Effector memory CD4-positive, alpha-beta T cell (primary cell): ENCODE measurements at places on chromosomes 7 and 10.

GRCh38 chr10:110868981-110869380 lies 2.7 kb upstream of the PDCD4 start:
- H3K36me3 ChIP-seq: no peaks in the 10 kb centered on the region
- DNase-seq: peak; percentile 51
- peaks cover 74% of the 10 kb centered on the region for H3K4me1 ChIP-seq
- H3K4me3 ChIP-seq: peak overlapping the region; percentile 21
- no peaks in the 10 kb centered on the region for H3K27me3 ChIP-seq
- H3K27ac ChIP-seq: peak overlapping the region; percentile 99

DNA sequence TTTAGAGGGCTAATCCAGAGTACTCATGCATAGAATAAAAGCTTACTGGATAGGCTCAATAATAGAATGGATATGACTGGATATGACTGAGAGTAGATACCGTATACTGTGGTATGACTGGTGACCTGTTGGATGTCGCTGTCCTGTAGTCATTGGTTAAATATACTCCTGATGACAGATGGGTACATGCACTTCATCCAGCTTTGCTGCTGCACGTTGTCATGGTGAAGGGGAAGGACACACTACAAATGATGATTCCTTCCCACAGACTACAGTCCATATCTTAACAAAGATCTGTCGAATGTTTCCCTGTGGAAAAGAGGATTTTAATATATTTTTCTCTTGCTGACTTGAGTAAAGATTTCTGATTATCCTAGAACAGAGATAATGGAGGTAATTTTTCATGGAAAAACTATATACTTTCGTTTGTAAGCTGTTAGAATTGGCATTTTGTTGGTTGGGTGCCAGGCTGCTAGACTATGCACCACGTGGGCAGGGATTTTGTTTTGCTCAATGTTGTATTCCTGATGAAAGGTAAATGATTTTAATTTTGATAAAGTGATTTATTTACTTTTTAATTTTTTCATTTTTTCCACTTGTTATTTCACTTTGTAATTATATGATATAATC lies 97.3 kb downstream of the PPP1R9A start:
- no peaks in the 10 kb centered on the region for H3K36me3 ChIP-seq
- no peak for DNase-seq
- H3K27me3 ChIP-seq: no peaks in the 10 kb centered on the region
- H3K4me1 ChIP-seq: no peaks in the 10 kb centered on the region
- no peak overlapping the region for H3K4me3 ChIP-seq

DNA sequence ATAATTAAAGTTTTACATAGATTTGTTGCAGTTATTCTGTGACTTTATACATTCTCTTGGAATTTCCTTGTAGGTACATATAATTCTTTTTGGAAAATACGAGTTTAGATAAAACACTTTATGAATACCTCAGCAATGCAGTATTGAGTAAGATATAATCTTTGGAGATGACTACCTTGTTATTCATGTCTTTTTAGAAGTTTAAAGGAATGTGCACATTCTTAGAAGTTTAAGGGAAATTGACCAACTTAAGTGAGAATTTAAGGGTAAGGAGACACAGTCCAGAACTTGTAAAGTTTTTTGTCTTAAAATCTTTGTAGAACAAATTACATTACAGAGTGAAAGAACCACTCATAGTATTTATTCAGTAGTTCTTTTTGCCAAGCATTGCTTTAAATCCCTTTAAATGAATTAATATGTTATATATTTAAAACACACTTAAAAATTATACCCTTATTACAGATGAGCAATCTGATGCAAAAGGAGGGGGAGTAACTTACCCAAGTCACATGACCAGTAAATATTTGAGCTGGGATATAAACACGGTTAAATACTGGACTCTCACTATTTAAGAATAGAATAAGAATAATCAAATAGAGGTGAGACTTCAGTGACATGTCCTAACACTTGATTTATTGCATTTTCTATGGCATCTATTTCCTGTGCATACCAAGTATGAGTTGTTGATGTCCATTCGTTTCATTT lies 139.5 kb upstream of the FERD3L start:
- no peaks in the 10 kb centered on the region for H3K36me3 ChIP-seq
- H3K27ac ChIP-seq: no peak overlapping the region
- H3K4me1 ChIP-seq: no peaks in the 10 kb centered on the region
- no peak for DNase-seq
- no peaks in the 10 kb centered on the region for H3K27me3 ChIP-seq

- H3K36me3 ChIP-seq: no peaks in the 10 kb centered on the region
- no peaks in the 10 kb centered on the region for H3K27me3 ChIP-seq
- H3K27ac ChIP-seq: no peak overlapping the region
- no peak overlapping the region for H3K4me3 ChIP-seq
Observed at GRCh38 chr7:9240001-9240400, 806.6 kb downstream of the NXPH1 start.

DNA sequence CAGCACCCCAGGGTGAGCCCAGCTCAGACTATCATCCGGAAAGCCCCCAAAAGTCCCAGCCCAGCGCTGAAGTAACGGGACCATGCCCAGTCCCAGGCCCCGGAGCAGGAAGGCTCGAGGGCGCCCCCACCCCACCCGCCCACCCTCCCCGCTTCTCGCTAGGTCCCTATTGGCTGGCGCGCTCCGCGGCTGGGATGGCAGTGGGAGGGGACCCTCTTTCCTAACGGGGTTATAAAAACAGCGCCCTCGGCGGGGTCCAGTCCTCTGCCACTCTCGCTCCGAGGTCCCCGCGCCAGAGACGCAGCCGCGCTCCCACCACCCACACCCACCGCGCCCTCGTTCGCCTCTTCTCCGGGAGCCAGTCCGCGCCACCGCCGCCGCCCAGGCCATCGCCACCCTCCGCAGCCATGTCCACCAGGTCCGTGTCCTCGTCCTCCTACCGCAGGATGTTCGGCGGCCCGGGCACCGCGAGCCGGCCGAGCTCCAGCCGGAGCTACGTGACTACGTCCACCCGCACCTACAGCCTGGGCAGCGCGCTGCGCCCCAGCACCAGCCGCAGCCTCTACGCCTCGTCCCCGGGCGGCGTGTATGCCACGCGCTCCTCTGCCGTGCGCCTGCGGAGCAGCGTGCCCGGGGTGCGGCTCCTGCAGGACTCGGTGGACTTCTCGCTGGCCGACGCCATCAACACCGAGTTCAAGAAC lies 1.1 kb downstream of the VIM start:
- peaks cover 37% of the 10 kb centered on the region for H3K36me3 ChIP-seq
- H3K4me3 ChIP-seq: peak overlapping the region; percentile 91
- no peaks in the 10 kb centered on the region for H3K27me3 ChIP-seq
- peak overlapping the region; percentile 99 for H3K27ac ChIP-seq

- H3K4me1 ChIP-seq: peaks cover 5% of the 10 kb centered on the region
Observed at GRCh38 chr7:70361821-70362220, 763.5 kb downstream of the AUTS2 start.

DNA sequence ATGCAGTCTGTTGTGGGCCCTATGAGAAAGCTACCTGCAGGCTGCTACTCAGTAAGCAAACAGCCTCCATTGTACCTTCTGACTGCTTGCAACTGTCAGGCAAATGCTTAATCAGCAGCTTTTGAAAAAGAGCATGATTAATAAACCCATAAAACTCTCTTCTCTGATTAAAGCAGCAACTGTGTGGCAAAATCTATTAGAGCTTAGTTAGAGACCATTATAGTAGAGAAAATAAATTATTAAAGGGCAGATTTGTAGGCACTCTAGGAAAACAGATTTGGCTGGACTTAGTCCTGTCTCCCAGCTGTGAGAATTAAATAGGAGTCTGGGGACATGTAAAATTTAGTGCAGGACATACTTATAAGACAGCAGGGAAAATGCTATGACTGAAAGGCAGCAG lies 132.5 kb upstream of the WNT16 start:
- no peak for DNase-seq
- no peak overlapping the region for H3K27ac ChIP-seq
- H3K4me3 ChIP-seq: no peak overlapping the region
- no peaks in the 10 kb centered on the region for H3K27me3 ChIP-seq

DNA sequence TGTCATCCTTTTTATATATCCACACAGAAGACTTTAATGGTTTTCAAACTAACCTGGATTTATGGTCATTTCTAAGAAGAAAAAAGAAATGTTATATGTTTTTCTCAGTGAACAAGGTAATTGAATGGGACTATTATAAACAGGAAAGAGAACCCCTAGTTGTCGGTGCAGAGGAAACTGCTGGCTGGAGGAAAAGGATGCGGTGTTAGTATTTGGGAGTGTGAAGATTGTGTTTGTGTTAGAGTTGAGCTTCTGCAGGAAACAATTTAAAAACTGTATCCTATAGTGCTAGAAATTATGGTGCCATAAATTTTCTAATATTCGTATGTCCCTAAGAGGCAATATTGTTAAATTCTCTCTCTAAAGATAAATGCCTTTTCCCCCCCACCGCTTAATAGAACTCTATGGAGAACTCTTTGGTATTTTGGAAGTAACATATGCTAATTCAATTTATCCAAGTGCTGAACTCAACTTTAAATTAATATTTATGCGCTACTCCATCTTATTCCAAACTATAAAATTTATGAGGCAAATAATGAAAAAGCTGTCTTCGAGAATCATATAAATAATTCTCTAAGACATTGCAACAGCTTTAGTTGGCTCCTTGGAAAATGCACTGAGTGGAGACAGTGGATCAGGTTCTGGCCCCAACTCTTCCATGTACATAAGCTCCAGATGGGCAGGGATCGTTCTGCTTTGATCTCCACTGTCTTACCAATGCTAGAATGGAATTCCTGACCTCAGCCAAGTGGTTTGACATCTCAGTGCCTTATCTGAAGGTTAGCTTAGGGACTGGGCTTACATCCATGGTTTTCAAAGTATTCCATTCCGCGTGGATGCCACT lies 5.6 kb downstream of the BZW2 start:
- no peak overlapping the region for H3K27ac ChIP-seq
- H3K4me3 ChIP-seq: no peak overlapping the region
- DNase-seq: no peak
- H3K27me3 ChIP-seq: no peaks in the 10 kb centered on the region
- no peaks in the 10 kb centered on the region for H3K36me3 ChIP-seq
- peaks cover 9% of the 10 kb centered on the region for H3K4me1 ChIP-seq

GRCh38 chr10:98524124-98524523 lies 77.4 kb upstream of the HPS1 start:
- no peak overlapping the region for H3K4me3 ChIP-seq
- no peaks in the 10 kb centered on the region for H3K36me3 ChIP-seq
- no peaks in the 10 kb centered on the region for H3K4me1 ChIP-seq
- no peaks in the 10 kb centered on the region for H3K27me3 ChIP-seq
- DNase-seq: no peak
- H3K27ac ChIP-seq: no peak overlapping the region

GRCh38 chr7:112362053-112362650 lies 88.1 kb upstream of the IFRD1 start:
- no peak for DNase-seq
- H3K4me1 ChIP-seq: no peaks in the 10 kb centered on the region
- H3K4me3 ChIP-seq: no peak overlapping the region
- no peaks in the 10 kb centered on the region for H3K27me3 ChIP-seq
- H3K36me3 ChIP-seq: no peaks in the 10 kb centered on the region

GRCh38 chr7:88305044-88305443 lies 1.6 kb downstream of the STEAP4 start:
- H3K36me3 ChIP-seq: no peaks in the 10 kb centered on the region
- peaks cover 4% of the 10 kb centered on the region for H3K27me3 ChIP-seq
- DNase-seq: no peak
- H3K4me3 ChIP-seq: no peak overlapping the region
- H3K4me1 ChIP-seq: no peaks in the 10 kb centered on the region

DNA sequence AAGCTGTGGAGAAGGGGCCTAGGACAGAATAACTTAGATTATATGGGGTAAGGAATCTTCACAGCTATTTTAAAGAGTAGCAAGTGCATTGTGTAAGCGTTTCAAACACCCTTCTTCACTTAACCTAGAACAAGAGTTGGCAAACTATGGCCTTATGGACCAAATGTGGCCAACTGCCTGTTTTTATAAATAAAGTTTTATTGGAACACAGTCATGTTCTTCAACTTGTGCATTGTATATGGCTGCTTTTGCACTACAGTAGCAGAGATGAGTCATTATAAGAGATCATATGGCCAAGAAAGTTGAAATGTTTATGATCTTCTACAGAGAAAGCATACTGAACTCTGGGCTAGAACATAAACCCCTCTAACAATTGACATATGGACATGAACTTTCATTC lies 187.8 kb downstream of the ETV1 start:
- H3K4me3 ChIP-seq: no peak overlapping the region
- no peaks in the 10 kb centered on the region for H3K4me1 ChIP-seq
- H3K27me3 ChIP-seq: no peaks in the 10 kb centered on the region
- no peak for DNase-seq
- no peak overlapping the region for H3K27ac ChIP-seq

DNA sequence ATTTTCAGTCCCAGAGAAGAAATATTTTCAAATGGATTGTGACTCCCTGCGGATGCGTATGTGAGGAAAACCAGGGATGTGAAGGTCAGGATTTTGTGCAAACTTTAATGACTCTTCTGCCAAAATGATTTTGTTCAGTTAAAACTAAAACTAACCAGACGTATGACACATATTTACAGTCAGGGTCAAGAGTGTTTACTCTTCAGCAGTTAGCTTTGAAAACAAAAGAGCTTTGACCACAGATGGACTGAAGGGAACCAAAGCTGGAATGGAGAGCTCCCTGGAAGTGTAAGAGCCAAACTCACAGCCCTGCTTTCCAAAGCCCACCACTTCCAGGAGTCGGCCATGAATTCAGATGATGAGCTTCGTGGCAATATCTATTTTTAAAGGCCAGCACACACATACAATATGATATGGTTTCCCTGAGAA lies 15.5 kb downstream of the SVIL start:
- no peak overlapping the region for H3K27ac ChIP-seq
- H3K36me3 ChIP-seq: no peaks in the 10 kb centered on the region
- no peak overlapping the region for H3K4me3 ChIP-seq
- no peaks in the 10 kb centered on the region for H3K4me1 ChIP-seq

DNA sequence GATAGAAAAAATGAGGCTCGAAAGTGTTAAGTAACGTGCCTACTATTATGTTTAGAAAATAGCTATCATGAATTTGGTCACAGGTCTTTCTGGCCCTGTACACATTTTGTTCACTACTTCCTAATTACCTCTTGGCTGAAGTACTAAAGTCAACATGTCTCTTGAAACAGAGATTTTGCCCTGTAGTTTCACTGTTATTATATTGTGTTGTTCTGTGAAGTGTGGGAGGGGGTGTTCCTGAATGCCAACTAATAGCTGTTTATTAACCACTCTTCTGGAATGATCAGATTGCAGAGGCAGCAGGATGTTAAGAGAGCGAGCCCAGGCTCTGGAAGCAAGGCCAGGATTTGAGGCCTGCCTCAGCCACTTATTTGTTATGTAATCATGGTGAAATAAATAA lies 72.1 kb downstream of the RNF133 start:
- H3K4me1 ChIP-seq: no peaks in the 10 kb centered on the region
- no peak for DNase-seq
- H3K4me3 ChIP-seq: no peak overlapping the region
- no peaks in the 10 kb centered on the region for H3K27me3 ChIP-seq

DNA sequence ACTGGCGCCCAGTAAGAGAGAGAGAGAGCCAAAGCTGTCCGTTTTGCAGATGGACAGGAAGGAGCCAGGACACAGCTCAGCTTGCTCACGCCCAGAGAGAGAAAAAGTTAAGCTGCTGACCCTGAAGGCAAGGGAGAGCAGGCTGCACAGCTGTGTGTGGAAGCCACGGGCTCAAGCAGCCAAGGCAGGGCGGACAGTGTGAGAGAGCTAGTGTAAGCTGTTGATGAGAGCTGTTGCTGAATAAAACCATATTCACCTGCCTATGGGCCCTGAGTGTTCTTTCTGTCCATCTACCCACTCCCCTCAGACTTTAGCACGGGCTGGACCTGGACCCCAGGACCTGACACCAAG lies 5.4 kb downstream of the INMT start:
- no peaks in the 10 kb centered on the region for H3K27me3 ChIP-seq
- no peak for DNase-seq
- H3K27ac ChIP-seq: no peak overlapping the region

- DNase-seq: no peak
- H3K27me3 ChIP-seq: no peaks in the 10 kb centered on the region
- H3K4me3 ChIP-seq: no peak overlapping the region
- H3K4me1 ChIP-seq: no peaks in the 10 kb centered on the region
- H3K27ac ChIP-seq: no peak overlapping the region
Observed at GRCh38 chr7:142012825-142013511, 17.3 kb downstream of the MGAM start.
